Activated CD4-positive, alpha-beta T cell treated with anti-CD3 and anti-CD28 coated beads, Interleukin-2, amount 50 U/mL, for 24 hours (primary cell): ENCODE measurements at places on chromosomes 2 and 18.

GRCh38 chr2:193695367-193695766 lies 1500.6 kb upstream of the TMEFF2 start:
- DNase-seq, result no peak

DNA sequence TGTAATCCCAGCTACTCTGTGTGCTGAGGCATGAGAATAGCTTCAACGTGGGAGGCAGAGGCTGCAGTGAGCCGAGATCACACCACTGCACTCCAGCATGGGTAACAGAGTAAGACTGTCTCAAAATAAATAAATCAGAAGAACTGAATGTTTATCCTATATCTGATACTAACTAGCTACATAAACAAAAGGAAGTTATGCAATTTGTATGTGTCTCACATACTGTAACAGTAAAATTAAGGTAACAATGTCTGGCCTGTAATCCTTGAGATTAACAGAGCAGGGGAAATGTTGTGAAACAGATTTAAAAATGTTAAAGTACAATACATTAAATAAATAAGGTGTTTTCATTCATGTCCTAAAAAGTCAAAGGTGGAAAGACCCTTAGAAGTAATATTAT lies 150.8 kb downstream of the MEMO1 start:
- DNase-seq, result no peak

- no peak for DNase-seq
Measured at GRCh38 chr2:64104933-64105332, 39.3 kb downstream of the PELI1 start.

DNA sequence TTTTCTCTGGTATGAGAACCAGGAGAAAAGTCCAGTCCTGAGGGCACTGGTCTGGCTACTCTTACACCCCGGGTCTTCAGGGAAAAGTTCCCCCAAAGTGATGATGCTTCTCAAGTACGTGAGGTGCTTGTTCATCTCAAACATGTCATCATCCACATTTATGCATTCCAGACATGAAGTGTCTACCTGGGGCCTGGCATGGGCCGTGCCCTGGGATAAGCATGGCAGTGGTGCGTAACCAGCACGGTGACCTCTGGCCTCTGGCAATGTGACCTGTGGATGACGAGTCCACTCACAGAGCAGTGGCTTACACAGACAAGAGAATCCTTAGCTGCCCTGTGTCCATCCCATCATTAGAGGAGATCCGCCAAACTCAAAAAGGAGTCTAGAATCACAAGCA lies 74.8 kb upstream of the LGALSL start:
- DNase-seq, result no peak

- no peak for DNase-seq
Measured at GRCh38 chr2:127305990-127306585, 12.1 kb upstream of the ERCC3 start.

DNA sequence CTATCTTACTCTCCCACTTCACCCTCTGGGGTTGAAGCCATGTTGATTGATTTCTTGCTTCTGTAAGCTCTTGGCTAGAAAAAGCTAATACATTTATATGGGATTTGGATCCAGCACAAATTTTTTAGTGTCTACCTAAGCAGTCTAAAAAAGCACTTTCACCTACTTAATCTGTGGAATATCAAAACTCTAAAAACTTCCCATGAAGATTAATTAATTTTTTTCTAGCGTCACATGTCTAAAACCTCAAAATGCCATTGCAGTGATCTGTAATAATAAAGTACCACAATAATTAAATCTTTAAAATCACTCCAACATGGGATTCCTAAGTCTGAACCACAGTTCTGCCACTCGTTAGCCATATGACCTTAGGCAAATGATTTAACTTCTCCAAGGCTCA lies 180.1 kb downstream of the EN1 start:
- DNase-seq, result no peak

GRCh38 chr18:70289351-70290312 lies 787 bp downstream of the SOCS6 start:
- no peak for DNase-seq

DNA sequence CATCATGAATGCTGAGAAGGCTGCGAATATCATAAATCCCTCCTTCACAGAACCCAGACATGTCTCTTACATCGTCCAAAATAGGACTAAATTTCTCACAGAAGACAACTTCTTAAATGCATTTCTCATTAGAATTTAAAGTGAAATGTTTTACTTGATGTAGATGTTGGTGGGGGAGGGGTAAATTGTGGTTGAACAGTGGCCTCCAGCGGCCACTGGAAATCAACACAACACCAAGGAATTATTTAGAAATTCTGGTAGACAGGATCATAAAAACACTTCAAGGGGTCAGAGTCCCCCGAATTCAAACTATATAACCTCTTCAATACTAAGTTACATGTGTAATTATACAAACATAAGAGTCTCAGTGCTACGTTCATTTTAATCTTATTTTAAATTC lies 135.9 kb downstream of the ABCA12 start:
- no peak for DNase-seq

DNA sequence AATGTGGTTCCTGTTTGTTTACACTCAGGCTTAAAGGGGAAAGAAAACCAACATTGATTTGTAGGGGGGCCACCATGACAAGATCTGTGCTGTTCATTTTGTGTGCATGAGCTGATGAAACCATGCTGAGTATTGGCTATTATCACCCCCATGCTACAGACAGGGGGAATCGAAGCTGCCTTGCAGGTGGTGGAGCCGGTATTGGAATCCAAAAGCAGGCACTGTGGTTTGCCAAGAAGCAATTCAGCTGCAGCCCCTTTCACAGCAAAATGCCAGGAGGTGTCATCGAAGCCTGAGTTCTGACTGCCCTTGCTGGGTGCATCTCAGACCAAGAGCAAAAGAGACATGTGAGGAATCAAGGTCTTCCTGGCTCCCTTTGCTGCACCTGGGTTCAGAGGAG lies 221.9 kb downstream of the UXS1 start:
- no peak for DNase-seq

- no peak for DNase-seq
Measured at GRCh38 chr2:149625671-149626070, 38.1 kb upstream of the MMADHC start.

DNA sequence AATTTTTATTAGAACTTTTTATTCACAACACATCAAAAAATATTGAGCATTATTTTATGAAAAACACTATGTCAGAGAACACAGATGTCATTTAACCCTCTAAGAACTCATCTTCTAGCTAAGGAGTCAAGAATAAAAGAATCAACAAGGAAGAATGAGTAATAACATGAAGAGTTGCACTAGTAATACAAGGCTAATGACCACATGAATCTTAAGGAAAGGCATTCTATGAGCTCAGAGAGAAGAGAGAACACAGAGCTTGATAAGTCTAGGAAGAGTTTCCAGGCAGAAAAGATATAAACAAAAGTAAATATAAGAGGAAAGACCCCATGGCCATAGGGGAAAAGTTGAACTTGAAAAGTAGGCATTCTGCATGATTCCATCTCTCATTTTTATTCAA lies 166.5 kb downstream of the MAIP1 start:
- no peak for DNase-seq

GRCh38 chr2:65199891-65200290 lies 27.7 kb upstream of the ACTR2 start:
- no peak for DNase-seq

DNA sequence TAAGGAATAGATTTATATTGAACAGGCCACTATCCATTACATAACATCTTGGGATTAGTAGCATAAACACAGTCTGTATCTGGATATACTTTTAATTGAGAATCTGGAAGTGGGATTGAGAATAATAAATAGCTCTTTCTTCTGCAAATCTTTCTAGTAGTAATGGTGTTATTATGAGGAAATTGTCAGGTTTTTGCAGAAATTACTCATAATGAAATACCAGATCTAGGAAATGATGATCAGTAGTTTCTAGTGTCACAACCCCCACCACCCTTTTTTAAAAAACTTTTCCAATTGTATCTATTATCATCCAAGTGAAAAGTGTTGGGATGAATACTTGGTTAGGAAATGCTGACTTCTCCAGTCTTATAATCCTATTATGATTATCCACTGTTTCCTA lies 18.7 kb downstream of the NBEAL1 start:
- no peak for DNase-seq

- no peak for DNase-seq
Measured at GRCh38 chr2:6977786-6978185, 60.6 kb downstream of the RNF144A start.

GRCh38 chr18:69895066-69896047 lies 52.3 kb downstream of the CD226 start:
- DNase-seq, result no peak

- DNase-seq, result no peak
Measured at GRCh38 chr18:76380791-76381405, 114.1 kb downstream of the ZNF516 start.

DNA sequence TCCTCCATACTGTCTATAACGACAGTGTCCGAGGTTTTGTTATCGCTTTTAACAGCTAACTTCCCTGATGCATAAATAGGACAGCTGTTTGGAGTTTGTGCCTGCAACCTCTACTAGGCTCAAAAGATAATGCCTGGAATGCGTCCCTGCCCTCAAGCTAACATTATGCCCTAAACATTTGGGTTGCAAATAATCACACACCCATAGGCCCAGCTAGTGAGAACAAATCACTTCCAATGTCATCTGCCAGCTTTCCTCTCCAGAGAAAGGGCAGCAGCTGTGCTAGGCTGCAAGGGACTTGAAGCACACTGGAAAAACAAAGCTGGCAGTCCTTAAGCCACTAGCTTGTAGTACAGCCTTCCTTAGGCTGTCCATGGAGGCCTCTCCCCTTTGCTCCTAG lies 201.8 kb upstream of the LYPD1 start:
- DNase-seq, result no peak

- no peak for DNase-seq
Measured at GRCh38 chr2:88265352-88266303, 95.5 kb downstream of the THNSL2 start.

GRCh38 chr18:61833387-61833786 lies 59.4 kb downstream of the RNF152 start:
- no peak for DNase-seq

DNA sequence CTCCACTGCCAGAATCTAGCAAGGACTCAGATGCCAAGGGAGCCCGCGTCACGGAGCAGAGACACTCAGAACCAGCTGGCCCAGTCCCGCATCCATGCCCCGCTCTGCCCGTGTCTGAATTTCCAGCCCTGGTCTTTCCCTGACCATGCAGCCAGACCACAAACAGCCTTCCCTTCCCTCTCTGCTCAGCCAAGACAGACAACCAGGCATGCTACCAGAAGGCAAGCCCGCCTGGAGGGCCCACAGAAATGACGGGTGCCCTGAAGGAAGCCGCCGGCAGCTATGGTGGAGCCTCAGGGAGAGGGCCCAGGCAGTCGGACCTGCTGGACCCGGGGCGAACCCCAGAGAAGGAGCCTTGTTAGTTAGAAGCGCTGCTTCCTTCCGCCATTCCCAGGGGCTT lies 45.1 kb upstream of the MAL start:
- DNase-seq, result no peak
